NCI-H1092 (cell line): ENCODE measurements at places on chromosomes 4 and X.

DNA sequence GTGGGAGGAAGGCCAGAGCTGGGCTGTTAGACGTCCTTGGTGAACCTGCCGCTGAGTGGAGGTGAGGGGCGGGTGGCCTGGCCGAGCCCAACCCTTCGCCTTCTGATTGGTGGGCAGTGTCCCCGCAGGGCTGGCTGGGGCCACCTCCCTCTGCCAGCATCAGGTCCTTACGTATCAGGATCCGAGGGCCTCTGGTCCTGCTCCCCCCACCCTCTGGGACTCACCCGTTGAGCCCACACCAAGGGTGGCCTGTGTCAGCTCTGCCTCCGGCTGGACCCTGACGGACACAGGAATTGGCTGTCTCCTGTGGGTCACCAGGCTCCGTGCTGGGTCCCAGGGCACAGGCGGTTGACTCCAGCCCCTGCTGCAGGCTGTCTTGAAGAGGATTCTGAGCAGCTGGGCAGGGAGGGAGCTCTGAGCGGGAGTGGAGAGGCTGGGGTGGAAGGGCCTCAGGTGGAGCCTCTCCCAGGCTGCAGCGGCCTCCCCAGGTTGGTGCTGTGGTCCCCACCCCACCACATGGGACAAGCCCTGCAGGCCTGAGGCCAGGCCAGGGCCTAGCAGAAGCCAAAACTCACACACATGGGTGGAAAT lies 58.4 kb upstream of the NKX1-1 start:
- no peak for DNase-seq

DNA sequence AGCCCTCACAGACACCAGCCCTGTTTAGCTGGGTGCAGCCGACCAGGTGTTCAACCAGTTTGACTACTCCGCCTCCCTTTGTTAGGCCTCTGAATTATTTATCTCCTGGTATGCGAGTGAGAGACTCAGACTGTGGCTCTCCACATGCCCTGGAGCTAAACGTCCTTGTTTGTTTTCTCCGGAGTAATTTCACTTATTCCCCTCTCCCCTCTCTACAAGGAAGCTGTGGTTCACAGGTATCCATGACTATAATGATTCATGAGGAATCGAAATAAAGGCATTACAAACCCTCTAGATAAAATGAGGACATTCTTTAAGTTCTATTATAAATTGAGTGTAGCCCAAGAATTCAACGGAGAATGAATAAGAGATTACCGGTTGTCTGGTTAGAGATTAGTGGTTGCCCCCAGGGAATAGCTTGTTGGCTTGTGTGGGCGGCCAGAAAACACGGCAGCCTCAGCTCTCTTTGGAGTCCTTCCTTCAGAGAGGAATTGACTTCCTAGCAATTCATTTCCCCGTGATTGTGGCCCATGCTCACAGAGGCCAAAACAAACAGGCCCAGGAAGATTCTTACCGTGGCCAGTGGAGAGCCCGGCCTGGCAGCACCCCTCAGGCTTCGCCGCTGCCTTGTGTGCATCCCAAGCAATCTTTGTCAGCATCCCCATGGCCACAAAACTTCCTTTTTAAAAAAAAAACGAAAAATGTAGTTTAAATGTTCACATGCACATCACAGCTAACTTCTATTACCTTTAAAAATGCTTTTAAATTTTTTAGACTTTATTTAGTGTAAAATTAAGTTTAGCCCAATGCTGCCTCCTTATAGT lies 60.2 kb upstream of the CBR4 start:
- DNase-seq: no peak

- no peak for DNase-seq
These were observed 415.0 kb downstream of the CCSER1 start for GRCh38 chr4:90542216-90542615.

DNA sequence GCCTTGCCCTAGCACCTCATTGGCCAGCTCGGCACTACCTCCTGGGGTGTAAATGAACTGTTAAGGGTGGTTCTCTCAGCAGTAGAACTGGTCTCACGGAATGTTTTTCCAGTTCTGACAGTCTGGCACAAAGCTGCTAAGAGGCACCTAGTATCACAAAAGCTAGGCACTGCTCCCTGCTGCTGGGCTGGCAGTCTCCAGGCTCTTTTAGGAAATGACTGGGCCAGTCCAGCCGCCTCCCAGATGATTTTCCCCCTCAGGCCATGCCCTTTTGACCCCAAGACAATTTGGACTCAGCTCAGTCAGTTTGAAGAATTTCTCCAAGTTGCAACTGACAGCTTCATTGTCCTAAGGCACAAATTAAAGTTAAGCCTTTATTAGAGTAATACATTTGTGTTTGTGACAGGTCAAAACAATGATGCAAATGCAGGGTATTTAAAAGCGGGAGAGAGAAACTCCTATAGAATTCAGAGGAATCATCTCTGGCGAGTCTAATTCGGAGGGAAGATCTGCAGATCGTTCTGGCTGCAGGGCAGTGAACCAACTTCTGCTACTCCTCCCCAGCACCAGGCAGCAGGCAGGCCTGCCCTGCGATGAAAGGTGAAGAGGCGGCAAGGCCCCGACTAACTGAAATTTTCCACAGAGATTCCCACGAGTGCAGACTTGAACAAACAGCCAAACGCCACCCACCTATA lies 7.9 kb downstream of the FRMD7 start:
- DNase-seq: no peak

DNA sequence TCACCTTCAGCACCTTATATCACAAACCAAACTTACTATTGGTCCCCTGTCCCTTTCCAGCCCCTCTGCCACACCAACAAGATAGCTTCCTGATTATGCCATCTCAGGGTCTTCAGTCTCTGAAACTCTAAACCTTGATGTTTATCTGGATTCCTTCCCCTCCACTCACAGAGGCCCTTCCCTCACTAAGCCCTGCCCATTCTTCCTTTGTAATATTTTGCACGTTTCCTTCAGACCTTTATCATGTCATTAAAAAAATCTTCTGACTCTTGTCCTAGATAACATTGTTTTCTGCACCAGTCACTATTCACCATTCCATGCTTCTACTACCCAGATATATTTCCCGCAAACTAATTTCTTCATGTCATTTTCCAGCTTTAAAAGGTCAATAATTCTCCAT lies 17.7 kb upstream of the CEP135 start:
- no peak for DNase-seq

DNA sequence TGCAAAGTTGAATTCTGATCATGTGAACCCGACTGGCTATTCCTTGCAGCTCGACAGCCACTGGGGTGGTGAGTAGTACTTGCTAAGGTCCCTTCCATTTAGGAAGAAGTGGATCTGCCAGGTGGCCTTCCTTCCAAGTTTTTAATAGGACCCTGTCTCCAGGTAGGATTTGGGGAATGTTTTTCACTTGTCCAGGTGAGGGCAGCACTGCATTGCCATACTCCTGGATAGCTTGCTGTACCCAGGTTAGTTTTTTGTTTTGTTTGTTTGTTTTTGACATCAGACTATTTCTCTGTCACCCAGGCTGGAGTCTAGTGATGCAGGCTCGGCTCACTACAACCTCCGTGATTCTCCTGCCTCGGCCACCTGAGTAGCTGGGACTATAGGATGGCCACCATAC lies 29.8 kb downstream of the SAGE1 start:
- DNase-seq: no peak
